Urothelium cell line (cell line): ENCODE measurements at places on chromosomes 11 and 22.

DNA sequence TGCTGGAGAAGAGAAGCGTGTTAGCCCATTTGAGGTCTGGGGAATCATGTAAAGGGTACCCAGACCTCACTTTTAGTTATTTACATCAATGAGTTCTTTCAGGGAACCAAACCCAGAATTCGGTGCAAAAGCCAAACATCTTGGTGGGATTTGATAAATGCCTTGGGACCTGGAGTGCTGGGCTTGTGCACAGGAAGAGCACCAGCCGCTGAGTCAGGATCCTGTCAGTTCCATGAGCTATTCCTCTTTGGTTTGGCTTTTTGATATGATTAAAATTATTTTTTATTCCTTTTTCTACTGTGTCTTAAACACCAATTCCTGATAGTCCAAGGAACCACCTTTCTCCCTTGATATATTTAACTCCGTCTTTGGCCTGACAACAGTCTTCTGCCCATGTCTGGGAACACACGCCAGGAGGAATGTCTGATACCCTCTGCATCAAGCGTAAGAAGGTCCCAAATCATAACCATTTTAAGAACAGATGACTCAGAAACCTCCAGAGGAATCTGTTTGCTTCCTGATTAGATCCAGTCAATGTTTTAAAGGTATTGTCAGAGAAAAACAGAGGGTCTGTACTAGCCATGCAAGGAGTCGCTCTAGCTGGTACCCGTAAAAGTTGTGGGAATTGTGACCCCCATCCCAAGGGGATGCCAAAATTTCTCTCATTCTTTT lies 65.2 kb downstream of the ALX4 start:
- no peak for DNase-seq

DNA sequence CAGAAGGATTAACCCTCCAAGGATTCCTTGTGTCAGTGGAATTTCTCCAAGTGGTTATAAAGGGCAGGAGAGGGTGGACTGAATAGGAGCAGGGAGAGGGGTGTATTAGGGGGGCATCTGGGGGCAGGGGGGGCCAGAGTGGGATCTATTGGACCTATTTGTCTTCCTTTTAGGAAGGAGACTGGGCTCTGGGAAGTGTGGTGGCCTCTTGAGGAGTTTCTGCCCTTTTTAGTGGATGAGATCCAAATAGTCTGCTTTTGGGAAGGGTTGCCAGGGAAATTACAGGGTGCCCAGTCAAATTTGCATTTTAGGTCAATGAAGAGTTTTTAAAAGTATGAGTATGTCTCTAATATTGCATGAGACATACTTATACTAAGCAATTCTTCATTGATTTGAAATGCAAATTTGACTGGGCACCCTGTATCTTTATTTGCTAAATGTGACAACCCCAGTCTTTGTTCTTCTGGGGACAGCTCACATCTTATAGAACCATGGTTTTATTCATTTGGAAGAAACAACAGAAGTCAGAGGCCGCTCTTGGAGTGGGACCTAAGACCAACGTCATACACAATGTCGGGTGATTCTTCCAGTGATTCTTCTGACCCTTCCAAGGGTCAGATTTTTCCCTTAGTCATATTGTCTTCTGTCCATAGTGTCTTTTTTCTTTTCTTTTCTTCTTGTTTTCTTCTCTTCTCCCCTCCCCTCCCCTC lies 429 bp upstream of the SLC22A6 start:
- no peak for DNase-seq

DNA sequence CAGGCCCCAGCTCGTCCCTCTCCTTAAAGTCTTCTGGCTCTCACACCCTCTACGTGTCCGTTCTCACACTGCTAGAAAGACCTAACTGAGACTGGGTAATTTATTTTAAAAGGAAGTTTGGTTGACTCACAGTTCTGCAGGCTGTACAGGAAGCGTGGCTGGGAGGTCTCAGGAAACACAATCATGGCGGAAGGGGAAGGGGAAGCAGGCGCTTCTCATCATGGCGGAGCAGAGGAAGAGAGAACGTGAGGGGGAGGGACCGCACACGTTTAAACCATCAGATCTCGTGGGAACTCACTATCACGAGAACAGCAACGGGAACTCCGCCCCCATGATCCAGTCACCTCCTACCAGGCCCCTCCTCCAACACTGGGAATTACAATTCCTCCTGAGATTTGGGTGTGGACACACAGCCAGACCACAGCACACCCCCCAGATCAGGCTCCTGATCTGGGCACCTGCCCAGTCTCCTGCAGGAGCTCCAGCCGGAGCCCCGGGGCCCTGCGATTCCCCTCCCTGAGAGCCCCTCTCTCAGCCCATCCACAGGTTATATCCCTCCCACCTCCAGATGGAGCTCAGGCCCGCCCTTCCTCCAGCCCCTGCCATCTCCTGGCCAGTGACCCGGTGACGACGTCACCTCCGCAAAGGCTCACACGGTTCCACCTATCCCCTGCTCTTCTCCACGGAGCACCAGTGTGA lies 170.2 kb downstream of the BRD1 start:
- no peak for DNase-seq

- DNase-seq: peak; percentile 44
Measured at GRCh38 chr11:1230456-1231395, 7.9 kb downstream of the MUC5B start.

- peak; percentile 54 for DNase-seq
Measured at GRCh38 chr11:129960216-129961214, 42.1 kb downstream of the PRDM10 start.

DNA sequence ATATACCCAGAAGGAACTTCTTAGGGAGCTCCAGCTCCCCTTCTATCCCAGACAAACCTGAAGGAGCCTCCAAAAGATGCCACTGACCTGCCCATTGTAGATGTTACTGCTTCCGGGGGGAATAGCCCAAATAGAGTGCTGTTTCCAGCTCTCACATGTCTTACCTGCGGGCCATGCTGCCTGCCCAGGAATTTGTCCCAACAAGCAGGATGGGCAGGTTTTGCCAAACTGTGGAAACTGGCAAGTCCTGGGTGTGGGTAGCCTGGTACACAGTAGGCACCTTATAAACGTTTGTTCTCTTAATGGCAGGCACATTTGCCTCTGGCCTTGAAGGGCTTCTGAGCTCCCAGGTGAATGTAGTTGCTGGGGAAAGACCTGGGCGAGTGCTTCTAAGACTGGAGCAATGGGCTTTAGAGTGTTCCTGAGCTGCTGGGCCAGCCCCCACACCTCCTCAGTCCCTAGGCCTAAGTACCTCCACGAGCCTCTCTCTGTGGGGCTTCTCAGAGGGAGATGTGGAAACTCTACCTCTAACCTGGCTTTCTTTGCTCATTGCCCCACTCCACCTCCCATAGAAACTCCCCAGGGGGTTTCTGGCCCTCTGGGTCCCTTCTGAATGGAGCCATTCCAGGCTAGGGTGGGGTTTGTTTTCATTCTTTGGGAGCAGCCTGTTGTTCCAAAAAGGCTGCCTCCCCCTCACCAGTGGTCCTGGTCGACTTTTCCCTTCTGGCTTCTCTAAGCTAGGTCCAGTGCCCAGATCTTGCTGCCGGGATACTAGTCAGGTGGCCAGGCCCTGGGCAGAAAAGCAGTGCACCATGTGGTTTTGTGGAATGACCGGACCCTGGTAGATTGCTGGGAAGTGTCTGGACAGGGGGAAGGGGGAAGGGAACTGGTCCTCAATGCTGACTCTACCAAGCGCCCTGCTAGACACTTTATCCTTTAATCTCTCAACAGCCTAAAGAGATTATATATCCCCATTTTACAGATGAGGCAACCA lies 37.2 kb downstream of the LIMK2 start:
- no peak for DNase-seq

- DNase-seq: peak; percentile 68
Measured at GRCh38 chr11:69638941-69639681, 1.8 kb upstream of the CCND1 start.

- DNase-seq: no peak
Measured at GRCh38 chr11:134662629-134663360, 250.8 kb upstream of the B3GAT1 start.

DNA sequence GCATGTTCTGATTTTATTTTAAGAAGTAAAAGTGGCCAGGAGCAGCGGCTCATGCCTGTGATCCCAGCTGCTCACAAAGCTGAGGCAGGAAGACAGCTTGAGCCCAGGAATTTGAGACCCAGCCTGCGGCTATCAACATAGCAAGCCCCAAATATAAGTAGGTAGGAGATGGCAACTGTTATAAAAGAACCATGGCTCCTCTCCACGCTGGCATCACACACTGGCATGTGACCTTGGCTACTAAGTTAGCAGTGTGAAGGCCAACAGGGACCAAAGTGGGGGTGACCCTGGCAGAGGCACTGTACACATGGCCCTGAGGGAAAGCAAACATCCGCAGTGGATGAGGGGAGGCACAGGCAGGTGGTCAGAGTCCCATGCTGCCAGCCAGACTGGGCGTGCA lies 33.0 kb downstream of the TPST2 start:
- DNase-seq: no peak

DNA sequence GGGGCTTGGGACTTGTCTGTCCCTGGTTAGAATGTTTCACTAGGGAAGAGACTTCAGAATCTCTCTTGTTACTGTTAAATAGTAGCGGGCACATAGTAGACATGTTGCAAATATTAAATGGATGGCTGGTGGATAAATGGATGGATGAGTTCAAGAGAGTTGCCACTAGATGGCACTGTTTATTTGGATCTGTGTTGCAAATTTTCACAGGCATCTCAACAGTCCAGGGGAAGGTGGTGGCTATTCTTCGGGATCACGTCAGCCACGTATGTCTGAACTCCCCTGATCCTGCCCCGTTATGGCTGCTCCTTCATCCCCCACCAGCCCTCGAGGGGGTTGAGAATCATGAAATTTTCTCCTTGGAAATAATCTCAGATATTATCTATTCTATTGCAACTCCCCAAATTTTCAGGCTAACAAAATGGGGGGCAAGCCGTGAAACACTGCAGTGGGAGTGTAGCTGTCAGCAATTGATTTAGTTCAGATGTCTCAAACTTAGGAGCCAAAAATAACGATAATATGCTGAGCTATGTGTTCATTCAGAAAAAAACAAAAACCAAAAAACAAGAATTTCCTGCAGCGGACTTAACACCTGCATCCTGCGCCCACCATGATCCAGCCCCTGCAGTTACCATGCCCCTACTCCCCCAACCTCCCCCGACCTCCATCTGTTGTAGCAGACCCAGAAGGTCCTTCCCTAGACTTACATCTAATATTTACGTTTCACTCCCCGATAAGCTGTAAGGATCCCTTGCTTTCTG lies 29.1 kb upstream of the BIRC3 start:
- peak; percentile 77 for DNase-seq

- no peak for DNase-seq
Measured at GRCh38 chr11:6258141-6258540, 1.5 kb upstream of the CCKBR start.

DNA sequence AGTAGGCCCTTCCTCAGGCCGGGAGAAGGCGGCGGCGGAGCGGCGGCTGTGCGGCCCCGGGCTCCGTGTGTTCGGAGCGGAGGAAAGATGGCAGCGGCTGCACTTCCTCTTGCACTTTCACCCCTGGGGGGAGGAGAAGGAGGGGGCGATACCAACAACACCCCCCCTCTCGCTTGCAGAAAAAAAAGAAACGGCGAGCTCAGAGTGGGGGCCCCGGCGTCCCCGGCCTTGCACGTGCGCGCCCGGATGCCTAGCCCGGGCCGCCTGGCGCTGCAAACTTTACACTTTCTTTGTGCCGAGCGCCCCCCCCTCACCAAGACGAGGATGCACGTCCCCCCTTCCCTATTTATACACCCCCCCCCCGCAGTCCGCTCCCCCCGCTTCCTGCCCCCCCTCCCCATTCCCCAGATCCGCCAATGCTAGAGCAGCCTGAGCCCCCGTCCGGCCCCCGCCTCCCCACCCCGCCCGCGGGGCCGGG lies at the start of gene PATZ1:
Gene PATZ1 (minus strand): TSS at position 92 of the 478 bp plus-strand sequence. CDS start 744 bp downstream, outside the sequence.
- DNase-seq: peak; percentile 93

GRCh38 chr11:64833198-64833502 lies 11.3 kb downstream of the CDC42BPG start:
- no peak for DNase-seq

GRCh38 chr11:16612566-16613261 lies 125.7 kb upstream of the C11orf58 start:
- DNase-seq: no peak

DNA sequence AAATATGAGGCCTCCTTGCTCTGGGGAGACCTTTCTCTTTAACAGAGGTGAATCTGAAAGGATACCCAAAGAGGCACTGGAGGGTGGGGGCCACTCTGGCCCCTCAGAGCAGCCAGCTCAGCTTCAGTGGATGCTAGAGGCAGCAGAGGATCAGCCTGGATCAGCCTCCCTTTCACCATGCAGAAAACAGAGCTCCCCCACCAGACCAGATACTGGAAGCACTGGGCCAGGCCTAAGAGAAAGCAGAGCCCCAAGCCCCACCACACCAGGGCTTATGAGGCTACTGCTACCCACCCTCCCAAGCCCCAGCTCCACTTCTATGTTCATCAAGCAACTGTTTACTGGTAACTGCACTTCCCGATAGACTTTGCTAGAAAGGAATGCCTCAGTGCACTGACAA lies 4.0 kb upstream of the SLC43A3 start:
- DNase-seq: no peak

- no peak for DNase-seq
Measured at GRCh38 chr22:40430991-40431390, 60.6 kb downstream of the SGSM3 start.

DNA sequence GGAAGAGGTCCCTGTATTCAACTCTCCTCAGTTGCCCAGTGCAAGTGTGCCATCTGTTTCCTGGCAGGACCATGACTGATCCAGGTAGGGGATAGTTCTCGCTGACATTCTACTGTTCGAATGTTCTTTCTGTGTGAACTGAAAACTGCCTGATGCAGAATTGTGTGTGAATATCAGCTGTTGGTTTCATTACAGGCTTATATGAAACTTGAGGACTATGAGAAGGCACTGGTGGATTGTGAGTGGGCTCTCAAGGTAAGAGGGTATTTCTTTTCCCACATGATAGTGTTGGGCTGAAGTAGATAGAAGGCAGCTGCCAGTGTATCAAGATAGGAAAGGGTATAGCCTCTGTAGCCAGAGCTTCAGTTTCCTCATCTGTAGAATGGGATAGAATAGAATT lies 15.3 kb downstream of the TTC12 start:
- DNase-seq: no peak

DNA sequence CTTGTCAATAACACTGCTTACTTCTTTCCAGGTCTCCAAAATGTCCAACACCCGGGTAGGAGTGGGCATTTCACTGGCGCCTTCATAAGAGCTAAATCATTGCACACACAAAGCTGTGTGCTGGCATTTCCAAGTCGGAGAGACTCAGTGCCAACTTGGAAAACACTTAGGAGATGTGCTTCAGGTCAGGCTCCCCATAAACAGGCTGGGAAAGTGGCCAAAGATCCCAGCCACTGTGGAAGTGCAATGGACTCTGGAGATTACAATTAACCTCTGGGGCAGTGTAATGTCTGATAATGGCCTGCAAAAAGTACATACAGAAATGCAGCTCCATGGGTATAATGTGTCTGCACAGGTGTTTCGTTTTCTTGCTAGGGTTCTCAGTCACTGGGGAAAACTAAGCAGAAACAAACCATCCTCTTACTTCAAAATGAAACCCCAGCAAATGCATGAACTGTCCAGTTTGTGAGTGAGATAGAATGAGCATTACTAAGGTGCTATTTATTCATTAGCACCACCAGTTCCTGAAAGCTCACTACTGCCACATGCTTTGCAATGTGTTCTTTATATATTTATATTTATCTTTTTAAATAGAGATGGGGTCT lies 79.0 kb downstream of the ABTB2 start:
- no peak for DNase-seq
